ENCODE measurements at places on chromosomes 5 and 9.

GRCh38 chr5:138874241-138874640 is 894 bp downstream of the LRRTM2 start:
- peak; percentile 61 for DNase-seq

DNA sequence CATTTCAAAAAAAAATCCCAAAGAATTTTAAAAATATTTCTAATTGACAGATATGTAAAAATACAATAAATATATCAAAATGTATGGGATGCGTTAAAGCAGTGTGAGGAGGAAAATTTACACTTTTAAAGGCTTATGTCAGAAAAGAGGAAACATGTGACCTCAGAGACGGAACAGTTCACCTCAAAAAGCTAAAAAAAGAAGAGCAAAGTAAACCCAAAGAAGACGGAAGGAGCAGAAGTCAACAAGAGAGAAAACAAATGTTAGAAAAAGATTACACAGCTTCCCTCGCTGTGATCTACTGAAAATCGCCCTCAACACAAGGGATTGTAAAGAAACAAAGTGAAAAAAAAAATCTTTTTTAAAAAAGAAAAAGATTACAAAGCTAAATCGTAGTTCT is 186.9 kb downstream of the AUH start:
- no peak for DNase-seq

DNA sequence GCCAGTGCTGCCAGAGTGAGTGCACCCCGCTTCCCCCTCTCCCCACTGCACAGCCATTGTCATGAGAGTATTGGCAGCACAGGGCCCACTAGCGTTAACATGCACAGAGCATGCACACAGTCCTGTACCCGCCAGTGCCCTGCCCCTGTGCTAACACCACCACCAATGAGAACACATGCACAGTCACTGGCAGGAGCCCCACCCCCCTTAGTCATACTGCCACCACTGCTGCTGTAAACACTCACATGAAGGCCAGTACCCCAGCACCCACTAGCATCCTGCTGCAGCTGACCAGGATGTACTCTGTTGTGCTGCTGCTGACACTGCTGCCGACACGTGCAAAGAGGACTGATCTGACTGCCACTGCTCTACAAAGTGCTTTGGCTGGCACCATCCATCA is 19.5 kb upstream of the RANBP6 start:
- DNase-seq = no peak

DNA sequence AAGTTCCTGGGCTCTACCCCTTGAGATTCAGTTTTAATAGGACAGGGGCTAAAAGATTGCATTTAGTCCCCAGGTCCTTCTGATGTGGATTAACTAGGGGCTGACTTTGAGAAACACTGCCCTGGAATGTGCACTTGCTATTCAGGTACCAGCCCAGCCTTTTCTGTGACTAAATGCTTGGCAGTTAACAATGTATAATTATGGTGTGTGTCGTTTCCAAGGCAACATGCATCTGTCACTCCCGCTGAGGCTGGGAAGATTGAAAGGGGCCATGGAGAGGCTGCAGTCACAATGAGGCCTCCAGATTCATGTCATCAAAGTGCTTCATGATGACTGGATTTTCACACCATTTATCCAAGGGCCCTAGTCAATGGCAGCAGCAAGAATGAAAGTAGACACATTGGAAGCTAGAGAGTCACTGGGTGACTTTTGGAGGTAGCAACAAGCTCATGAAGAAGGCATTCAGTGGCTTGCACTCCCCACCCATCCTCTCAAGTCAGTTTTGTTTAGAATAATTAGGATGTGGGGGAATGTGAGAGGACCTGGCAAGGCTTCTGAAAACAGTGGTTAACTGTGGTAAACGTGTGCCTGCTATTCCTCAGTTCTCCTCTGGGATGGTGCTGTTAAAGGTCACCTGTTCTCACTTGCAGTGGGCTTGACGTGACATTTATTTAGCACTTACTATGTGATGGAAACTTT is 28.3 kb downstream of the RAI14 start:
- peak; percentile 90 for DNase-seq

DNA sequence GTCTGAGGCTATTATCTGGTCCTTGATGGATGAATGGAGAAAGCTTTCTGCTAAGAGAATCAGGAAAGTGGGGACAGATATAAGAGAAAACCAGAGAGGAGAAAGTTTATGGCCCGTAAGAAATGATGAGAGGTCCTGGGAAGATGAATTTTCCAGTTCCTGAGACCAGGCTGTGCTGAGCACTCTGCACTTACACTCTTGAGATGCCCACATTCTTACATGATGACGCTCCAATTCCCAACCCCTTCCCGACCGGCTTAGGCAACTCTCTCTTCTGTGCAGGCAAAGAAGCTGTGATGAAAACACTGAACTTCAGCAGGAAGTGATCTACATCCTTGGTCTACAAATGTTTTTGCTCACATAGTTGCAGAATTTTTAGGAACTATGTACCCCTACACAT is 417.0 kb downstream of the ARHGEF28 start:
- no peak for DNase-seq

- DNase-seq = no peak
Observed at GRCh38 chr9:101951598-101951997, 213.2 kb upstream of the GRIN3A start.

DNA sequence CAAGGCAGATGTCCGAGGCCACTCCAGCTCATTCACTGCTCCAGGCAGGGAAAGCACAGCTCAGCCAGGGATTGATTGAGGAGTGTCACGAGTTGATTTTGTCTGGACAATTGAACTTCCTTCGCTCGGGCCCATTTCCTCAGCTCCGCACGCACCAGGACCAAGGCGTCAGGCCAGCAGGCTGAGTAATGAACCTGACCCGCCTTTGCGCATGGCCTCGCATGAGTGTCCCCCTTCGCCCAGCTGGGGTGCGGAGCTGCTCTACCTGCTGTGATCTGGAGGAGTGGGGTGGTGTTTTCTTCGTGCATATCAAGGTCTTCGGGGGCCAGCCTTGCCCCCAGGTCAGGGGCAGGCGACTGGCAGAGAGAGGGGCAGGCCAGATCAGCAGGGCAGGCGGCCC is 44.0 kb downstream of the VAV2 start:
- no peak for DNase-seq

DNA sequence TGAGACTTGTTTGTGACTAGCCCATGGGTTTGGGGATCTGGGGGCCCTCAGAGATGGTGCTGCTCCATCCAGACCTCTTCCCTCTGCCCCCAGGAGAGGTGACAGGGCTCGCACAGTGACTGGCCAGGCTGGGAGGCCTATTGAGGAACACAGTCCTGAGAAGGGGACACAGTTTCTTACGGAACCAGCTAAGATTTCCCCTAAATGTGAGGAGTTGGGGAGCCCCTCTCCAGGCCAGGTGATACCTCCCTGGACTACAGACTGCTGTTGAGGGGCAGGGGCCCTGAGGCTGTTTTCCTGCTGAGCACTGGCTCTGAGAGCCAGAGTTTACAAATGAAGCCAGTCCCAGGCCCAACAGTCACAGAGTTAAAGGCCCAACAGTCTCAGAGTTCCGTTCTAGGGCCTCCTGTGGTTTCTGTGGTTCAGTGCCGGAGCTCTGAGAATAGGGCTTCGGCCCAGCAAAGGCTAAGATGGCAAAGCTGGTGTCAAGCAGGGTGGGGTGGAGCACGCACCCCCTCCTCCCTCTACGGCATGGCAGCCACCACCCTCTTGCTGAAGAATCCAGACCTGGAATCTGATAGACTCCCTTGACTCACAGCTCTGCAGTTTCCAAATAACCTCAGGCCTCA is 1.1 kb upstream of the SEMA4D start:
- no peak for DNase-seq

DNA sequence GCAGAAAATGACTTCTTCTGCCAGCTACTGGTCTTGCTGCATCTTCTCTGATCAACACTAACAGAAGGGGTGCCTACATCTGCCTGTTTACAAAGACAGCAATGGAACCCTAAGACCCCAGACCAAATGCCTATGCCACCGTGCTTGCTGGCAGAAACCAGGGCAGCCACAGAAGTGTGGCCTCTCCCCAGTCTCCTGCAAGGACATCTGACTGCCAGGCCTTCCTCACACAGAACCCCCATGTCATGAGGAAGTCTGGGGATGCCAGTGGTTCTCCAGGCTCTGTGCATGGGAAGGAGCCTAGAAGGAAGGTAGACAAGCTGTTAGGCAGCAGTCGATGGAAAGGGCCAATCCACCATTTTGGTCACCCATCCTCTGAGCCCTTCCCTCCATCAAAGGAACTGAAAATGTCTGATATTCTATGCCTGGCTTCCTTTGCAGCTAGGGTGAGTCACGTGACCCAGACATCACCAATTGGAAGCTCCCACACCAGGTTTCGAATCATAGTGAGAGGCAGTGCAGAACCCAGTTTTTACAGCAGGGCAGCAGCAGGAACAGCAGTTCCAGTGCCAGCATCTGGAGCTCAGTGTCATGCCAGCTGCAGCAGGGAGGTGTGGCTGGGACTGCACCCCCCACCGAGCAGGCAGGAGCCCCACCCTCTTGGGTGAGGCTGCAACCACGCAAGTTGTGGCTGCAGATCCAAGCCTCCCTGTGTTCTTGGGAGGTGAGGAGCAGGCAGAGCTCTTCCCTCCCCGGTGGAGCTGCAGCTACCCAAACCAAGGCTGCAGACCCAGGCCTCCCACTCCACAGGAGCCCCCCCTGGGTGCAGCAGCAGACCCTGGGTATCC is 123.4 kb downstream of the OLFM1 start:
- DNase-seq = no peak

DNA sequence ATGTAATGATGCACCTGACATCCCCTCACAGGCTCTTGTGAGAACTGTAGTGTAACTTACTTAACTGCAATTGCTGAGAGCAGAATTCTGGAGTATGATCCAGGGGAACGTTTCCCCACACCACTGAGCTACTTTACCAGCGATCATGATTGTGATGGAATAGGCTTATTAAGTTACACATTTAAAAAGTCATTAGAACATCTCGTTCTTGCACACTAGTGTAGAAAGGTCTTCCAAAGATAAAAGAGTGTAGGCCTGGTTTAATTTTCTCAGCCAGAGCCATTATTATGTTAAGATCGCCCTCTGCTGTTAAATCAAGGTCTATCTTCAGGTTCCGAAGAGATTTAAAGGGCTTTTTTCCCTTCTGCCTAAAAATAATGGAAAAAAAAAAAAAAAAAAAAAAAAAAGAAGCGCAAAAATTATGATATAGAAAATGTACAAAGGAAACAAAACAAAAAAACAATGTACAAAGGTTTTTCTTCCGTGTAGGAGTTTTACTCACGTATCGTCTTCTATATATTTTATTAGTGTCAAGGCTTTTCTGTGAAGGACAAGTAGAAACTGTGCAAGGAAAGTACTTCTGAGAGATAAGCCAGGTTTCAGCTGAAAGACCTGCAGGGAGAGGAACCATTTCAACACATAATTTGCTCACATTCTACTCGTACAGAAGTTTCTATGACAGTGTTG is 18.6 kb upstream of the MOB3B start:
- DNase-seq = peak; percentile 77

DNA sequence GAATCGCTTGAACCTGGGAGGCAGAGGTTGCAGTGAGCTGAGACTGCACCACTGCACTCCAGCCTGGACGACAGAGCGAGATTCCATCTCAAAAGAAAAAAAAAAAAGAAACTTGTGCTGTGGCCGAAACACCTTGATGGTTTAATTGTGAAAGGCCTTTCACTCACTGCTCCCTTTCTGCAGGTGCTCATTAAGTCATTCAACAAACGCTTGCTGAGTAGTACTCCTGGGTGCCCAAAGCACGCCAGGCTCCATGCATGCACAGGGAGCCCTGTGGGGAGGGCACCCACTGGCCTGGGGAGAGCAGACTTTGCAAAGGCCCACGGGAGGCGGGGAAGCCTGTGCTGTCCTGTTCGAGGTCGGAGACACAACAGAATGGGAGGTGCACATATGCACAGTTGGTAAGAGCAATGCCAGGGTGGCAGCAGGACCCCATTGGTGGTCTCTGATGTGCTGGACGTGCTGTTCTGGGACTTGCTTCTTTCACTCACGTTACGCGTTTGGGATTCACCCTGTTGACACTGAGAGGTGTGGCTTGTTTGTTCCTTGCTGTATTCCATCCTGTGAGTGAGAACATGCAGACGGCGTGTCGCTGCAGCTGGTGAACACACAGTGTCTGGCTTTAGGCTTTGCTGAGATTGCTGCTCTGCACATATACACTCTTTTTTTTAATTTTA is 3.0 kb upstream of the ENTPD2 start:
- DNase-seq = no peak

DNA sequence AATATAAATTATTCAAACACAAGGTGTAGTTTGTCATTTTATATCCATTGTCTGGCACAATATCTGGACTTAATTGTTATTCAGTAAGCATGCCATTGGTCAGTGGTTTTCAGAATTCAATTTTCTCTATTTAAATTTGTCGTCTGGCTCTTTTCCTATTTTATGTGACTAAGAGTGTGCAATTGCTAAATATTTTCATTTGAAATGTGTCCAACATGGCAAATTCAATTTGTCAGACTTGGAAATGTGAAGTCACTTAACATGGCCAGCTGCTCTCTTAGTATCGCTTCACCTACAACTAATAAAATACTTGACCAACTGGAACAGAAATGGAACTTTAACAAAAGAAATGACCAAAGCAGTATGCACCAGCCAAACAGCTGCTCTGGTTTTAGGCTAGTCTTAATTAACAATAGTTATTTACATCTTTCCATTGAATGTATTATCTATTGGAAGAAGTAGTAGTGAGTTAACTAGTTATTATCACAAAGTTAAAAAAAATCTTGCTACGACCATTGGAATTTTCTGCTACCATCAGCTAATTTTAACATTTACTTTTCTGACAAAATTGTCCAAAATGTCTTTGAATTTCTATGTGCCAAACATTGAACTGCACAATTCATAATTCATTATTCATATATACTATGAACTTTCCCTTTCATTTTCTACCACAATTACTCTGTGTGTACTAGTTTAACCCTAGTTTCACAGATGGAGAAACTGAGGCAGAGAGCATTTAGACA is 720.7 kb upstream of the FAM174A start:
- peak; percentile 7 for DNase-seq

DNA sequence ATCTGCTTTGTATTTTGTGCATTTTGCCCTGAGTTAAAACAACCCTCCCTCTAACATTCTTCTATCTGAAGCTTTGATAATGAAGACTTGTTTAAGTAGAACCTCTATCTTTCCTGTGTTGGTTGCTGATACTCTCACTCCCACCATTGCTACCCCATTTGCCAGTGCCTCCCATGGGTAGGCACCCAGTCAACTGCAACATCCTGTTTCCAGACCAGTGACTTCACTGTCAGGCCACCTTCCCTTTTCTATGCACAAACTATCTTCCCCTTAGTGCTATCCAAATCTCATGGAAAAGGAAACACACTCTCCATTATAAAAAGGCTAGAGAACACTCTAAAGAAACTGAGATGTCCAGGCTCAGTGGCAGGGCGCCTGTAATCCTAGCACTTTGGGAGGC is 5.6 kb upstream of the IARS1 start:
- DNase-seq = no peak

- DNase-seq = no peak
Observed at GRCh38 chr5:155786108-155786507, 540.9 kb upstream of the SGCD start.

- no peak for DNase-seq
Observed at GRCh38 chr5:92704590-92704989, 876.4 kb downstream of the NR2F1-AS1 start.

Measured in brain (organoid and tissue), 16 donors.